ENCODE measurements at places on chromosomes 11 and 22. TPM values are rescaled to one million over a fixed set of nuclear protein-coding genes. Genes with fewer than 3 reads are reported as not detected.

The TYR gene
- total RNA-seq = not detected

The TMEM45B gene
- 16.4 TPM for total RNA-seq

The PATE4 gene
- not detected for total RNA-seq

GRCh38 chr22:26429458-26430286 lies 612 bp downstream of the ASPHD2 start:
- DNase-seq = no peak

GRCh38 chr22:39943337-39943736 lies 16.9 kb upstream of the TMA7B start:
- DNase-seq = no peak

DNA sequence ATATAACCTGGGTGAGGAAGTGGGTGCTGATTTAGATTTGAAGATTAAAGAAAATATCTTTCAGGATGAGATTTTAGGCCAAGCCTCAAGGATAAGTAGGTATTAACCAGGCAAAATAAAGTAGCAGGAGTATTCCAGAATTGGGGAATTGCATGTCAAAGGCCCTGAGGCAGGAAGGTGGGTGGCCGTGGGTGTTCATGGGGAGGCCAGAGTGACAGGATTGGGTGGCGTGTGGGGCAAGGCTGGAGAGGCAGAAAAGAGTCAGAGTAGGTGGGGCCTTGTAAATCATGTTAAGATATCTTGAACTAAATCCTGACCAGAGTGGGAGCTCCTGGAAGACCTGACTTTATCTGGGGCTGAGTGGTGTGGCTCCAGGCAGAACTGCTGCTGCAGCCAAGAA lies 19.7 kb upstream of the WT1 start:
- no peak for DNase-seq

Measured in upper lobe of right lung (tissue), 1 donor.